Activated B cell treated with CpG ODN at 0.5 μM for 24 hours (primary cell): ENCODE measurements at places on chromosomes 11 and 22. TPM values are rescaled to one million over a fixed set of nuclear protein-coding genes. Genes with fewer than 3 reads are reported as not detected.

Gene GRAP2
- 4.2 and 4.3 TPM in 2 replicates for total RNA-seq

Gene YPEL4
- total RNA-seq: not detected in 2 replicates

Gene PGA5
- not detected in 2 replicates for total RNA-seq

DNA sequence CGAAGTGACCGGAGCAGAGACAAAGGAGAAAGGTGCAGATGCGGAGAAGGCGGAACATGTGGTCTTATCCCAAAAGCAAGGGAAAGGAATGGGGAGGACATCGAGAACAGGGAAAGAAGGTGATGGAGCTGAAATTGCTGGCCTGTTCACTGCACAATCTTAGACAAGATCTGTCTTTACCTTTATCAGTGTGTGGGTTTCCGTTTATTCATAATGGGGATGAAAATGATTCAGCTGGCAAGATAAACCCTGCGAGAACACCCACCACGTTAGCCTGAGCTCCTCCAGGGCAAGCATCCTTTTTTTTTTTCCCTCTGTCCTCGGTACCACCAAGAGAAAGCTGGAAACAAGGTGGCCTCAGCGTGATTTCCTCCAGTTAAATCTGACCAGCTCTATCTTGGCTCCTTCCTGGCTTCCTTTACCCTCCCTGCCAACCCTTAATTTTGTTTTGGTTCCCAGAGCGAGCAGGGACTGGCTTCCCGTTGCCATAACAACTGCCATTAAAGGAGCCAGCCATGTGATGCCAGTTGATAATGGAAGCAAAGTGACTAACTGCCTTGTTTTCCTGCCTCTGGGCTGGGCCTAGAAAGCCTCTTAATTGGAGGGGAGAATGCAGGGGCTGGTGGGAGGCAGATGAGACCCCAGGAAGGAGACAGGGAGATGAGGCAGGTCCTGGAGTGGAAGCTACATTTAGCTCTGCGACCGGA, 4.2 kb downstream of the SGSM1 start:
- DNase-seq: no peak

GRCh38 chr11:932435-932834, 6.8 kb downstream of the AP2A2 start:
- DNase-seq: no peak

- DNase-seq: no peak
Measured at GRCh38 chr11:21316591-21316990, 647.2 kb downstream of the NELL1 start.

DNA sequence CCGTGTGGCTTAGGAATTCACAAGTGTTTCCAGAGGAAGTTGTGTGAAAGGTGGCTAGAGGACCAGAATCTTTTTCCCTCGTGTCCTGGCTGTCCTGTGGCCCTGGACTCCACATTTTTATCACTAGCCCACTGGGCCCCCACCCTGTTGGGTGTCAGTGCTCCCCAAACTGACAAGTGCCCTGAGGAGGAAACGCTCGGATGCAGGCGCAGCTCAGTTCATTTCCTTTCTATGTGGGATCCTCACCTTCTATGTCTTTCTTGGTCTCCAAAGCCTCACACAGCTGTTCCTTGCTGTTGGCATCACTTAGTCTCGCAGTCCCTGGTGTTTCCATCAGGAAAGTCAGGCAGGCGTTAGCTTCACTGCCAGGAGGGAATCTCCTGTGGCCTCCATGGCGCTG, 68.0 kb upstream of the KCNQ1OT1 start:
- no peak for DNase-seq

DNA sequence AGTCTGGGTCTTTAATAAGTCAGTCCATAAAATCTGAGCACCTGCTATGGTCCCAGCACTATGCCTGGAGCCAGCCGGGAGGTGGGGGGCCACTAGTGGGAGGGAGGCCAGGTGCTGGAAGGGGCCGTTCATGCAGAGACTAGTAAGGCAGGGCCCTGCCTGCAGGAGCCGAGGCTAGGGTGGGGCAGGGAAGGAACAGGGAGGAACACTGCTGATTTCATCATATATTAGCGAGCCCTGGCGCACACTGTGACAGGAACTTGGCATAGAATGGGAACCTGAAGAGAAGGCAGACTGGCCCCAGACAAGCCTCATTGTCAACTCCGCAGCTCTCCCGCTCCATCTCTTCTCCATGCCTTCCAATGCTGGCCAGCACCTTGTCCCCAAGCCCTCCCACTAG, 7.1 kb downstream of the VSIG10L2 start:
- no peak for DNase-seq

DNA sequence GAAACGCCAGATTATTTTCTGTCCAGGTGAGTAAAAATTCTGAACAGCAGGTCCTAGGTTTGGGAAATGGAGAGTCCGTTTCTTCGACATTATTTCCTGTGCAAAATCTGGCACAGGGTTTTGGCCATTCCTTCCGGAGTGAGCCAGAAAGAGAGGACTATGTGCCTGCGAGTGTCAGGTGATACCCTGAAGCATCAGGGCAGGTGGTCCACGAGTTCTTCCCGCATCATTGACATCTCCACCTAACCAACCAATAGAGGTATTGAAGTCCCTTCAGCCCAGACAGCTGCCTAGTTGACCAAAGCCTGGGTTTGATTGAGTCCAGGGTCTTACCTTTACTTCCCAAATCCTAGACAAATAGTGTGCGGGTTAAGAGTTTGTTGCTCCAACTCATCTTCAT, 808 bp downstream of the SNAP29 start:
- DNase-seq: no peak

- DNase-seq: no peak
Measured at GRCh38 chr11:33664166-33664565, 36.5 kb downstream of the C11orf91 start.

GRCh38 chr11:47981667-47982404, 1.5 kb downstream of the PTPRJ start:
- DNase-seq: no peak
